ENCODE measurements at places on chromosomes 13 and 19.

- DNase-seq, result no peak
Measured at GRCh38 chr13:28503182-28503967, 8.4 kb upstream of the FLT1 start.

DNA sequence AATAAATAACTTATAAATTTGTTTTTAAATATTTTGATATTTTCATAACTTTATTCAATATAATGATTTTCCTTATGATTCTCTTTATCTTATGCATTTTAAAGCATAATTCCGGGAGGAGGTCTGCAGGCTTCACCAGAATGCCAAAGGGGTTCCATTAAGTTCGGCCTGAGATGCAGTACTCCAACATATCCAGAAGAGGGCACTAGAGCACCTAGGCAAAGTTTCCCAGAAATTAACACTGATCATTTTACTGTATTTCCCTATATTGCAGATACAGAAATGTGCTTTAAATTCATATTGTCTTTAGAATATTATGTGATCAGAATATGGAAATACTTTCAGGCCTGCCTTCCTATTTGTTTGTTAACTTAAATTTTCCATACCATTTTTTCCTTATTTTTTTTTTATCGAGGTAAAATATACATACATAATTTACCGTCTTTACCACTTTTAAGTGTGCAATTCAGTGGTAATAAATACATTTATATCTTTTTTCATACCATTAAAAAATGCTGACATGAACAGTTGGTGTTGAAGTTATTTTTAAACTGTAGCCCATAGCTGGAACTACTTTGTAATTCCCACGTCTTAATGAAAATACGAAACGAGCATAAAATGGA, 58.9 kb upstream of the TM9SF2 start:
- DNase-seq, result peak; percentile 32

DNA sequence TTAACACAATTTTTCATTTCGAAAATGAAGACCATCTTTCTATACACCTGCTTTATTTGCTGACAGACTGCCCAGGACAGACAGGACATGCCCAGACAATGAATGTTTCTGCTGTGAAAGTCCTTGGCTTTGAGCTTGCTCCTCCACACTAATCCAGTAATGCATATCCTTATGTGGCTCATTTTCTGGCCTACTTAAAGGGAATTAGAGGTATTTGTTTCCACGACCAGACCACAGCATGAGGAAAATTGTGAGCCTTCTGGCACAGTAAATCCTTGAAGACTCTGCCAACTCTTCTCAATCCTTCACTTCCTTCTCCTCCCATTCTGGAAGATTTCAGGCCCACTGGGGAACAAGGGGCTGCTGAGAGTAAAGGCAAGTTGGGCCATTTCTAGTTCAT, 25.7 kb downstream of the CCDC70 start:
- no peak for DNase-seq

DNA sequence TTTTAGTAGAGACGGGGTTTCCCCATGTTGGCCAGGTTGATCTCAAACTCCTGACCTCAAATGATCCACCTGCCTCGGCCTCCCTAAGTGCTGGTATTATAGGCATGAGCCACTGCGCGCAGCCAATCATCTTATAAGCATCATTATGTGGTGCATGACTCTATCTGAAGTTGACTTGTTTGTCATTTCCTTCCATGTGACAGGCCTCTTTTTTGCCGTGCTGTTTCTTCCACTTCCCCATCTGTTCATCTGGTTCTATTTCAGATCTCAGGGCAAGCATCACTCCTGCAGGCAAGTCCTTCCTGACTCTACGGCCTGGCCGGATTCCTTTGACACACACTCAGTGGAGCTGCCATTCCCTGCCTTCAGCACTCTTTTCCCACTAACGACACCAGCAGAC, 15.2 kb downstream of the COL5A3 start:
- no peak for DNase-seq

- peak; percentile 68 for DNase-seq
Measured at GRCh38 chr19:42140125-42140754, 8.0 kb upstream of the POU2F2 start.

DNA sequence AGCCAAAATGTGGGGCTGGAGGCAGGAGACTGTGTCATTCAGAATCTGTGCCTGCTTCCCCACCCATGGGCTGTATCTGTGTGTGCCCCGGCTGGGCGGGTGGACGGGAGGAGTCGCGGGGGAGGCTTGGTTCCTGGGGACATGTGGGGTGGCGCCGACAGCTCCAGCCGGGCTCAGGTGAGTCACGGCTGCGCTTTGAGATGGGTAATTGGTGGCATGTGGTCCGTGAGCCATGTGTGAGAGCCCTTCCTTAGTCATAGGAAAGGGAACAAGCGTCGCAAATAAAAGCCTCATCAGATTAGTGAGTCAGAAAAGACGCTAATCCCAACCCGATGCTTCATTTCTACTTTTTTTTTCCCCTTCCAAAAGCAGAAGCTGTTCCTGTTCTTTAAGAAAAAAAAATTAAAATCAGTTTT, 118.6 kb upstream of the ZNF536 start:
- peak; percentile 73 for DNase-seq

DNA sequence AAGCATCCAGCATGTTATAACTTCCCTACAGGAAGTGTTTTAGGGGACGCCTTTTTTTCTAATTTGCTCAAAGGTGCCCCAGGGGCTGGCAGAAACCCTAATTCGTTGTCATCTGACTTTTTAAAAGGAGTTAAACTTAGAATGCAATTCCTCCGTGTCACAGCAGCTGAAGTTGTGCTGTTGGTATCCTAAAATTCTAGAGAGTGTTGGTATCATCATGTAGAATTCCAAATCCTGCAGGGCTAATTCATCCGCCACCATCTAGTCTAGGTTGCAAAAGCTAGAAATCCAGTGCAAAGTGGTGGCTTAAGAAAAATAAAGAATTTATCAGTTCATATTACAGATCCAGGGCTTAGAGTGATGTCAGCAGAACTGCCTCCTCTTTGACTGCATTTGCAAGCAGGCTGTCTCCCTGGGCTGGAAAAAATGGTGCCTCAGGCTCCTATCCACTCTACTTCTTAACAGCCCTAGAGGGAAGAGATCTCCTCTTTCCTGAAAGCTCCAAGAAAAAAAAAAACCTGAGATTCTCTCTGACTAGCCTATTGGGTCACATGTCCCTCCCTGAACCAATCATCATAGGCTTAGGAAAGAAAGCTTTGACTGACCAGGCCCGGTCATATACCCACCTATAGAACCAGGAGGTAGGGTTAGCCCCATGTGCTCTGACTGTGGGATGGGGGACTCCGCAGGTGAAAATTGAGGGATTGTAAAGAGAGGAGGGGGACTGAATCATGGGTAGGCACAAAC, 73.0 kb downstream of the MAP4K1 start:
- DNase-seq, result no peak

DNA sequence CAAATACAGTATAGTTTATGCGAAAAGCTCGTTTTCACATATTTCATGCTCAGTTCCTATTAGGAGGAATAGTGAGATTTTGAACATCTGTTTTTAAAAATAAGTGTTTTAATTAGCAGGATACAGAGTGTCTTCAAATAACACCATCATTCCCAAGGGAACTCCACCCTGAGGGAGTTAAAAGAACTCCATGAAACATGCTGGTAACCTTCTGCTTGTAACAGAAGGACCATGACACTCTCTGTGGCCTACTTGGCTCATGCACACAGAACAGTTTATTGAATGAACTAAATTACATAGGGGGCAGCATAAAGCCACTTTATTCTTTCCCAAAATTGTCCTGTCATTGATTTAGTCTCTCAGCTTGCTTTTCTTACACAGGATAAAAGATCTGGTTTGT, 809.5 kb upstream of the SLITRK6 start:
- no peak for DNase-seq

GRCh38 chr19:39139305-39139874, 13.8 kb downstream of the PAK4 start:
- DNase-seq, result peak; percentile 44

DNA sequence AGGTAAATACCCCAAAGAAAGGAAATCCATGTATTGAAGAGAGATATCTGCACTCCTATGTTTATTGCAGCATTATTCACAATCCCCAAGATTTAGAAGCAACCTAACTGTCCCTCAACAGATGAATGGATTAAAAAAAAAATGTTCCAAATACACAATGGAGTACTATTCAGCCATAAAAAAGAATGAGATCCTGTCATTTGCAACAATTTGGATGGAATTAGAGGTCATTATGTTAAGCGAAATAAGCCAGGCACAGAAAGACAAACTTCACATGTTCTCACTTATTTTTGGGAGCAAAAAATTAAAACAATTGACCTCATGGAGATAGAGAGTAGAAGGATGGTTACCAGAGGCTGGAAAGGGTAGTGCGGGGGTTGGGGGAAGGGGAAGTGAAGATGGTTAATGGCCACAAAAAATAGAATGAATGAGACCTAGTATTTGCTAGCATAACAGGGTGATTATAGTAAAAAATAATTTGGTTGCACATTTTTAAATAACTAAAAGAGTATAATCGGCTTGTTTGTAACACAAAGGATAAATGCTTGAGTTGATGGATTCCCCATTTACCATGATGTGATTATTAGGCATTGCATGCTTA, 9.7 kb upstream of the ZNF709 start:
- no peak for DNase-seq

DNA sequence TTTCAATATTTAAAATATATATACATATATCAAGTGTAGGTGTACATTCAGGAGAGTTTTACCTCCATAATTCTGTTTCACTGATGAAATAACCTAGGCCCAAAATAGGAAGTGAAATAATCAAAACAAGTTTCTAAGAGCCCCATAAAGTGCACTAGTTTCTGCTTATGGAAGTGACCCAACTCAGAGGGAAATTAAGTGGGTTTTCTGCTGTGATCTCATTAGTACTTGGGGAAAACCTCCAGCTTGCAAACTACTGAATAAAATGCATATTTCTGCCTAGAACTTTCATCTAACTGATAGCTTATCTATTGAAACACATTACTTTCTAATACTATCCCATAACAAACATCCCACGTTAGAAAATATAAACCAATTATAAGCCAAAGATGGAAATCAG, 45.4 kb upstream of the MIR17HG start:
- DNase-seq, result no peak

- DNase-seq, result no peak
Measured at GRCh38 chr19:16367261-16367683, 42.6 kb downstream of the KLF2 start.

- DNase-seq, result no peak
Measured at GRCh38 chr19:3577723-3578344, 5.1 kb downstream of the HMG20B start.

DNA sequence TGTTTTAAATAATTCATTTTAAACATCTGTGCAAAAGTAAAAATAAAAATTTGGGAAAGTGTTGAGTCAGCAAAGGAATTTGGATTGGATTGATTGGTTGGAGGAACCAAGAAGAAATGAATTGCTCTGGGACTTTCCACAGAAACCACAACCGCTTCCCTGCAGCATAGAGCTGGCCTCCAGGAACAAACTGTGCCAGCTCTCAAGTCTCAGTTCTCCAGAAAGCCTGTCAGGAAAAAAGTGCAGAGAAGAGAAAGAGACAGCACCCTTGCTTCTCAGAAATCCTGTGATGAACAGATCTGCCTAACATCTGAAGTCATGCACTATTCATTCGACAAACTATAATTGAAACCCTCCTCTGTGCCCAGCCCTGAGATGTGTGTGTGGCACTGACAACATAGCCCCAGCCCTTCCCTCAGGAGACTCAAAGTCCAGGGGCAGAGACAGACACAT, 14.8 kb downstream of the LYPD3 start:
- DNase-seq, result peak; percentile 77

GRCh38 chr13:64684108-64684507, 2546.0 kb downstream of the PCDH9 start:
- no peak for DNase-seq

DNA sequence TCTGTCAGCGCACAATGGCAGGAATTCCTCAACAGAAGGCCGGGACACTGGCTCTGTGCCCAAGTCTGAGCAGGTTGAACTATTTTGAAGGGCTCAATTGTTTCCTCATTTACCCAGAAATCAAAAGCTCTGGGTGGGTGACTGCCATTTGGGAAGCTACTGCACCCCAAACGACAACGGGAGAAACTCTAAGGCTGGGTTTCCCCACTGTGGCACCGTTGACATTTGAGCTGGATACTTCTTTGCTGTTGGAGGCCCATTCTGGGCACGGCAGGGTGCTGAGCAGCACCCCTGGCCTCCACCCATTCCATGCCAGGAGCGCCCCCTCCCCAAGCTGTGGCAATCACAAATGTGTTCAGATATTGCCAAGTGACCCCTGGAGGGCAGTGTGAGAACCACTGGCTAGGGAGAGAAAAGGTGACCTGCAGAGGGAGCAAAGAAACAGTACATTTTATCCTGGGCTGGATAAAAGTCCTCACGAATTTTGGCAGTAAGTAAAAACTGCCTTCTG, 62.5 kb downstream of the RFX2 start:
- peak; percentile 38 for DNase-seq

DNA sequence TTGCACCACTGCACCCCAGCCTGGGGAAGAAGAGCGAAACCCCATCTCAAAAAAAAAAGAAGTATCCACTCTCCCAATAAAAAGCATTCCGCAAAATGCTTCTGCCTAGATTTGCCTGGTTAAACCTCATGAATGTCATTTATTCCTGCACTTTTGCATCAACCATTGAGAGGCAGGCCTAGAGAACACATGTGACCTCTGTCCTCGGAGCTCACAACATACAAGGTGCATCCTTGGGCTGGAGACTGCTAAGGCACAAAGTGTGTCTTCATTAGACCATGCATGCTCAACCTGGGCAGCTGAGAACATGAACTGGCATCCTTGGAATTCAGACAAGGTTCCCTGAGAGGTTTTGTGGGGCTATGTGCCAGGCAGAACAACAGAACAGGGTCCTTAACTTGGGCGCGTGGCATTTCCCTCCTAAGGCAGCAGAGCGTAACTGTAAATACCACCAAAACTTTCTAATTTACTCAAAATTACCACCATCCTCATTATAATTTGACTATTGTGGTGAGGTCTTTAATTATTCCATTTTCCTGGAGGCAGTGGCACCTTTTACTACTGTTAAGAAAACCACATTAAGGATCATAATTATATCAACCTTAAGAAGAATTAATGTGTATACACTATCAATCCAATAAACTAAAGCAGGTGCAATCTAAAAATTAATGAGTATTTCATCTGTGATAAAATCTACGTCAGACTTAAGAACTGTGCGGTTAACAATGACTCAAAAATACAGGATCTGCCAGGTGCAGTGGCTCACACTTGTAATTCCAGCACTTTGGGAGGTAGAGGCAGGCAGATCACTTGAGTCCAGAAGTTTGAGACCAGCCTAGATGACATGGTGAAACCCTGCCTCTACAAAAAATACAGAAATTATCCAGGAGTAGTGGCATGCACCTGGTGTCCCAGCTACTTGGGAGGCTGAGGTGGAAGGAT, 13.8 kb downstream of the RCBTB1 start:
- DNase-seq, result no peak

GRCh38 chr13:111213964-111214726, 99.0 kb downstream of the ARHGEF7 start:
- DNase-seq, result no peak

DNA sequence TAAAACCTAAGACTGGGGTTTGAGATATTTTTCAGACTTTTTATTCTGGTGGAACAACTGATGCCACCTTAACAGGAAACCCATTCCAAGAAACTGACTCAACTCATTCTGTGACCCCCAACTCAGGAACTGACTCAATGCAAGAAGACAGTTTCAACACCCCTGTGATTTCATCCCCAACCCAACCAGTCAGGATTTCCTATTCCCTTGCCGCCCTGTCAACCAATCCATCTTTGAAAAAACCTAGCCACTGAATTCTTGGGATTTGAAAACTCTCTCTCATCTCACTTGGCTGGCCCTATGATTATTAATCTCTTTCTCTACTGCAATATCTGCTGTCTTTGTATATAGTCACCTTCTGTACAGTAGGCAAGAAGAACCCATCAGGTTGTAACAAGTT, 1211.9 kb upstream of the ATXN8OS start:
- DNase-seq, result no peak

- no peak for DNase-seq
Measured at GRCh38 chr19:408441-408901, 476 bp downstream of the C2CD4C start.

GRCh38 chr13:33937373-33938098, 119.6 kb downstream of the RFC3 start:
- DNase-seq, result no peak

Data from fibroblast of skin of abdomen (primary cell).